ENCODE measurements at places on chromosomes 3 and 15.

- peak; percentile 63 for DNase-seq
These were observed 182.4 kb downstream of the CBLB start for GRCh38 chr3:105686278-105686897.

- DNase-seq: peak; percentile 51
These were observed 2.3 kb downstream of the FBXL22 start for GRCh38 chr15:63599401-63600000.

DNA sequence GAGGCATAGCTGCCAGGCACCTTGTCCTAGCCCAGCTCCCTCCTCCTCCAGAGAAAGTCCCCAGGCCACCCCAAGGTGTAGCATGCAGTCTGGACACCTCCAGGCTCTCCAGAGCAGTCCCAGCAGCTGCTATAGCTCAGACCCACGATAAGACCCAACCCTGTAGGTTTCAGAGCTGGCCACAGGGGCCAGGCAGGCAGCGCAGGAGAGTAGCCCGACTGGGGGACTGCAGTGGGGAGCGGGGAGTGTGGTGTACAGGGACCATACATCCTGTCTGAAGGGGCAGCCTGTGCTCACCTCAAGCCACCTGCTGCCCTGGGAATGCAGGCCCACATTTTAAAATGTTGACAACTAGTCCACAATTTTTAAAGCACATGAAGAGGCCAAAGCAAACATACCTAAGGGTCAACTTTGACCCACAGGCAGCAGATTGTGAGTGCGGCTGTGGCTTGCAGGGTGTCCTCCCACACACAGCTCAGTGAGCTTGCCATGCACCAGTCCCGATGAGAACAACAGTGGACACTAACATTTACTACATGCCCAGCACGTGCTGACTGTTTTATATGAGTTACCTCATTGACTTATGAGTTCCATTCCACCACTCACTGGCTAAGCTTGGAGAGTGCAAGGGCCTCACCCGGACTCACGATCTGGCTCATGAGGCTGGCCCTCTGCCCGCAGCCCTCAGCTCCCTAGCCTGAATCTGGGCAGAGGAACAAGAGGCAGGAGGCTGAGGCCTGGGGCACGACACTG is 81.4 kb downstream of the DNAJB8 start:
- peak; percentile 82 for DNase-seq

- peak; percentile 18 for DNase-seq
These were observed 21.2 kb upstream of the SIAH2 start for GRCh38 chr3:150783920-150784746.

DNA sequence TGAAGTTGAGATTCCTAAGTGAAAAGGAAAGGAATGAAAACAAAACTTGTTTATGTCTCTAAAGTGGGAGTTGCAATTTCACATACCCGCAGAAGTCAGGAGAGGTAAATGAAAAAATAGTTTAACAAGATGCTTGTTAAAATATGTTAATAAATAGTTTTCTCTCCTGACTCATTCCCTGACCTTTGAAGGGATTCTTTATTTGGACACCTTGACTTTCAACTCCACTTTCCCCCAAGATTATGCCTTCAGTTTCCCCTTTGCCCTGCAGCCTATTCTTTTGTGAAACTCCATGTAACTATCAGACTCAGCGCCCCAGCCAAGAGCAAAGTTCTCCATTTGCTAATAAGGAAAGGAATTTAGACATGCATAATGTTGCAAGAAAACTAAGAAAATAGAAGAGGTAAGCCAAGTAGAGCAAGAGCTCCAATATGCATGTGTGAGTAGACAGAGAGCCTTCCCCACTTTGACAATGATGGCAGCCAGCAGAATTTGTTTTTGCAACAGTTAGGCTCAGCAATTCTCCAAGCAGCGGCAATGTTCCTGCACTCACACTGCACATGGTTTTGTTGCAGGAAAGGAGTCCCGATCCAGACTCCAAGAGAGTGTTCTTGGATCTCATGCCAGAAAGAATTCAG is 61.2 kb downstream of the CD200 start:
- DNase-seq: peak; percentile 34

DNA sequence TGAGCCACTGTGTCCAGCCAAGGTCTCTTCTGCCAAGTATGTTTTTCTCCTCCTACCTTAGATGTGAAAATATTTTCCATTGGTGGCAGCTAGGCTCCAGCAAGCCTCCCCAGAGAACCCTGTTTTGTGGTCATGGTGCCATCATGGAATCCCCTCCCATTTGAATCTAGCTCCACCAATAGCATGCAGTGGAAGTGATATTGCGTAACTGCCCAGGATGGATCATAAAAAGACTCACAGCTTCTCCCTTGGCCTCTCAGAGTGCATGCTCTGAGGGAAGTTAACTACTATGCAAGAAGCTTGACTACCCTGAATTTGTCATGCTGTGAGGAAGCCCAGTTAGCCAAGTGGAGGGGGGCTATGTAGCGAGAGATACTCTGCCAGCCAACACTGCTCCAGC is 27.5 kb downstream of the CRYGS start:
- DNase-seq: no peak

DNA sequence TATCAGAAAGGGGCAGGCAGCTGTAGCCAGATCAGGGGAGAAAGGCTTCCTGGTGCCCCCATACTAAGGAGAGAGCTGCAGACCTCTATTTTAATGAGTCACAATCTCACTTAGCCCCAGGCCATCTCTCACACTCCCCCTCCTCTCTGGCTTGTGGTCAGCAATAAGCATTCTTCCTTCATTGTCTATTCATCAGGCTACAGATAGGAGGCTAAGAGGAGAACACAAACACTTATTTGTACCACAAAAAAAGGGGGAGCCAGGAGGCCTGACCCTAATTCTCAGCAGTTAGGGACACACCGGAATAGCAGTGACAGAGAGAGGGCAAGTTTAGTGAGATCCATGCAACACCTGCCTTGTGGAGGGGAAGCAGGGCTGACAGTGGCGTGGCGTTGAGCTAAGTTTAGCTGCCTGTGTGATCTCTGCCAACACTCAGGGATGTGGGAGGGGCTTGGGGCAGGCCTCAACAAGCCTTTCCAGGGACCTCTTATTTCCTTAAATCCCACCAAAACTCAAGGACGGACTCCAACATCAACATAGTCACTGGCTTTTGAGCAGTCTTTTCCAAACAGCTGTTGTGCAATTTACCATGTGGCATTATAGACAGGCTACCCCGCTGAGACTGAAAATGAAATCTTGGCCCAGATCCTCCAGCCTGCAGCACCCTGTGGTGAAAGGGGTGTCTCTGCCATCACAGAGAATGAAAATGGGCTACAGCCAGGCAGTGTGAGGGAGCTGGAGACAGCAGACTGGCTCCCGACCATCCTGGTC is 191.9 kb upstream of the TSC22D2 start:
- peak; percentile 49 for DNase-seq

DNA sequence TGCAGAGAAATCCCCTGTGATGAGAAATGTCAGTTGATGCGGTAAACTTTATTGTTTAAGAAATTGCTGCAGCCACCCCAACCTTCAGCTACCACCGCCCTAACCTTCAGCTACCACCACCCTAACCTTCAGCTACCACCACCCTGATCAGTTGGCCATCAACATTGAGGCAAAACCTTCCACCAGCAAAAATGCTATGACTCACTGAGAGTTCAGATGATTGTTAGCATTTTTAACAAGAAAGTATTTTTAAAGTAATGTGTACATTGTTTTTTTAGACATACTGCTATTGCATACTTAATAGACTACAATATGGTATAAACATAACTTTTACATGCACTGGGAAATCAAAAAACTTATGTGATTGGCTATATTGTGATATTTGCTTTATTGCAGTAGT is 30.0 kb downstream of the U2SURP start:
- DNase-seq: no peak

- no peak for DNase-seq
These were observed 14.3 kb downstream of the ALDH1A3 start for GRCh38 chr15:100893964-100894295.

GRCh38 chr15:81811736-81812135 is 234.1 kb downstream of the MEX3B start:
- no peak for DNase-seq

DNA sequence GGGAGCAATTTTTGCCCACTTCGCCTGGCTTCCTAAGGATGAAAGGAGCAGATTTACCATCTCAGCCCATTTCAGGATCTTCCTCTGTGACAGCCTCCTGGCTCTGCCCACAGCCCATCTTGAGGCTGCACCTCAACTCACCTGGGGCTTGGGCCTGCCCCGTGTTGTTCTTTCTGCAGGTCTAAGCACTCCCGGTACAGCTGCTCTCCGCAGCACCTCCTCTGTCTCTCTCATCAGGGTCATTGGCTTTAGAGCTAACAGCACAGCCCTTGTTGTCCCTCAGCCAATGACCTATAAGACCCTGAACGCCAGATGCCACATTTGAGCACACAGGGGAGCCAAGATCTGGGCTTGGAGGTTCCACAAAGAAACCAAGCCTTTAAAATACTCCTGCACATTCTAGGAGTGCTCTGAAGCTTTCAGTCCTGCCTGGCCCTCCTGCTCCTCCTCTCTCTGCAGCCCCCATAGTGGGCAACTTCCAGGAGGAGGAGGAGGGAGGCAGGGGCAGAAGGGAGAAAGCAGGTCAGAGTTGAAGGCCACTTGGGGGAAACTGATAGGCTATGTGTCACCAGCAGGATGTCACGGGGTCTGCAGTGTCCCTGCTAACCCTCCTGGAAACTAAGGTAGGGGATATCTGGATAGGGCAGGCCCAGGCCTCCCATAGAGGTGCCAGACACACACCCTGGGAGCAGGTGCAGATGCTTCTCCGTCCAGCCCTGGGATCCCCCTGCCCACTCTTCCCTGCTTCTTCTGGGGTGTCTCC is 115.6 kb downstream of the ETFA start:
- DNase-seq: no peak

- no peak for DNase-seq
These were observed 861.6 kb upstream of the DPPA4 start for GRCh38 chr3:110198717-110199587.

GRCh38 chr3:155520463-155520862 is 224.4 kb downstream of the PLCH1 start:
- DNase-seq: no peak

- DNase-seq: no peak
These were observed 148.3 kb downstream of the SMAD6 start for GRCh38 chr15:66850078-66850991.

GRCh38 chr3:134267996-134268395 is 17.3 kb upstream of the RYK start:
- DNase-seq: no peak

DNA sequence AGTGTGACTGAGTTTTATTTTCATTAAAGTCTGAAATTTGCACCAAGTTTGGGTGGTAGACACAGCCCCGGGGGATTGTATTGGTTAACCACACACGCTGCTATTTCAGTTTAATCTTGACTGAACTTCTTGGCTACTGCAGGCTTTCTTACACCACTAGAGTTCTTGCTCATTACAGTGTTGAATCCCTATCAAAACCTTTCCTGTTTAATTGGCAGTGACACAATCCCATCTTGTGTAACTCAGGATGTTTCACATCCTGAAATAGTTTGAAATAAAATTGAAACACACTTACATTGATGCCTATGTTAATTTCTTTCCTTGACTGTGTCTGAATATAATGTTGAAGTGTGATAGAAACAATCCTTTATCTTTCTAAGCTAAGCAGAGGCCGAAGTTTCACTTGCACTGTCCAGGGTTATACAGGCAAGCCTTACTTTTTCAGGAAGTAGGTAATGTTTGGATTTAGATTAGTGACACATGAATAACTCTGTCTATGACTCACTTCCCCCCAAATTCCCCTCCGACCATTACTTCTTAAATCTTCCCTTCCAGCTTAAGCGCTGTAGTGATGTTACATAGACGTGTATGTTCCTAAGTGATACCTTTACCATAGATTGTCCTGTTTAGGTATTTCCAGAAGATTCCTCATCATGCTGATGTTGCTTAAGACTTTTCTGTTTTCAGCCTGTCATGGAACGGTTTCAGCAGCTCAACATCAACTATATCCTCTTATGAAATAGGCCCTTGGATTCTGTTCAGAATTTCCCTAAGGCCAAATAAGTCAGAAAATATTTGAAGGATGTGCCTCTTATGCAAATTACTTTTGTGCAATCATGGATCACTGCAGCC is 16.8 kb downstream of the ATG7 start:
- peak; percentile 95 for DNase-seq

GRCh38 chr15:73792415-73792814 is 39.3 kb upstream of the INSYN1 start:
- DNase-seq: no peak

DNA sequence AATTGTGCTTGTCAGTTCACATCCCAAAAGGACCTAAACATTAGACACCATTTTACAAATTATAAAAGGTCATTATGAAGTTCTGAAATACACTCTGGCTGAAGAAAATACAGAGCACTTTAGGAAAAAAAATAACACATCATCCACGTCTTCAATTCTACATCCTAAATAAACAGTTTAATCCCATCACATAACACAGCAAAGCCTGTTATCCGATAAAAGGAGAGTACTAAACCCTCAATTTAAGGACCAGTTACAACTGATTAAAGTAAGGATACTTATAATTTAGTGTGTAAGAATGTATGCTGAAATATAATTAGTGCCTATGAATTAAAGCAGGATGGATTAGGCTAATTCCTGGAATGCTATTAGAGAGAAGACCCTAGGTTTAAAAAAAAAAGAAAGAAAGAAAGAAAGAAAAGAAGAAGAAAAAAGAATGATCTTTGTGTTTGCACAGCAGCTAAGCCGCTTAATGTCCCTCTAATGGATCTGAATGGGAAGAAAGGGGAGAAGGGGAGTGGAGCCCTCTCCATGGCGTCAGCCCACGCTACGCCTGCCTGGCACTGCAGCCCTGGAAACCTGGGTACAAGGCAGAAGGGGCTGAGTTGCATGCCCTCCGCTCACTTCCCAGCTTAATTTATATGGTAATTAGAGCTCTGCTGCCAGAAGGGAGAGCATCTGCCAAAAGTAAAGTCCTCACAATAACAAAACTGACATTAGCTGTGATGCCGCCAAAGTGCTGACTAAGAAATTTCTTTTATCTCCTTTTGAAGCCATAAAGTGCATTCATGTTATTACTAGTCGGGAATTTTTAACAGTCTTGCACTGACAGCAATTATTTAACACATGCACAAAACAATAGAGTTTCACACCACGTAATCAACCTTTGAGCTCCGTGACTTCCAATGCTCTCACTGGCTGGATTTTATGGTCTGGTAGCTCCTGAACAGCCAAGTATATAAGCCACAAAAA is 90.0 kb downstream of the FSIP1 start:
- no peak for DNase-seq

DNA sequence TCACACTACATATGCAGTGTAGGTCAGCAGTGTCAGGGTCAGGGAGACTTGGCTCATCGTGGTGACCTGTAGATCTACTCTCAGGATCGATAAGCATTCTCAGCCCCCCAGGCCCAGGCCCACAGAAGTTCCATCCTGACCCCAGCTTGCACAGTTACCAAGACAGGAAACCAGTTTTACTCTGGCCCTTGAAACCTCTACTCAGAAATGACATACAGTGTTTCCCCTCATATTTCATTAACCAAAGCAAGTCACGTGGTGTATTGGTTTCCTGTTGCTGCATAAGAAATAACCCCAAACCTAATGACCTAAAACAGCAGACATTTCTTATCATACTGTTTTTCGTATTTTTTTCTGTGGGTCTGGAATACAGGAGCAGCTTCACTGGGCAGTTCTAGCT is 242.2 kb downstream of the SLCO3A1 start:
- no peak for DNase-seq

DNA sequence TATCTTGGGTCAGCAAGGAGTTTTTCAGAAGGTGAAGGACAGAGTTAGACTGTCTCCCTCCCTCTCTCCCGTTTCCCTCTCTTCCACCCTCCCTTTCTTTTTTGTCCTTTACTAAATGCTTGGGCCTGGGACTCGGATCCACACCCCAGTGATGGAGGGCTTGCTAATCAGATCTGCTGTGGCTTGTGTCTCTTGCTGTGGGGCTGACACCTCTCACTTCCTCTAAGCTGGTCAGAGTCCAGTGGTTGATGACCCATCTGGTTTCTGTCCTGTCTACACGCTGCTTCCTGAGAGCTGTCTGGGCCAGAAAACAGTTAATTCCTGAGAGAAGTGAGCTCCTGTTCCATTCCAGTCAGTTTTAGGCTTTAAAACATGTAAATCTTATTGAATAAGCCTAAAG is 849 bp downstream of the TRAK1 start:
- no peak for DNase-seq
